ENCODE measurements at places on chromosomes 6 and 20.

GRCh38 chr20:18164356-18164755 lies 26.7 kb downstream of the KAT14 start:
- DNase-seq = no peak

GRCh38 chr20:31859266-31859997 lies 10.9 kb downstream of the DUSP15 start:
- DNase-seq = no peak

DNA sequence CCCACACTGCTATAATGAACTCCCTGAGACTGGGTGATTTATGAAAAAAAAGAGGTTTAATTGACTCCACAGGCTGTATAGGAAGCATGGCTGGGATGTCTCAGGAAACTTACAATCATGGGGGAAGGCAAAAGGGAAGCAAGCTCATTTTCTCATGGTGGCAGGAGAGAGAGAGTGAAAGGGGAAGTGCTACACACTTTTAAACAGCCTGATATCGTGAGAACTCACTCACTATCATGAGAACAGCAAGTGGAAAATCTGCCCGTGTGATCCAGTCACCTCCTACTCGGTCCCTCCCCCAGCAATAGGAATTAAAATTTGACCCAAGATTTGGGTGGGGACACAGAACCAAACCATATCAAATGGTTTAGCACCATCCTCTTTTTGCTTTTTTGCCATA lies 116.6 kb upstream of the CEP162 start:
- DNase-seq = no peak

GRCh38 chr6:22583927-22584326 lies 14.6 kb downstream of the HDGFL1 start:
- DNase-seq = no peak

GRCh38 chr6:23348185-23348584 lies 777.8 kb upstream of the NRSN1 start:
- DNase-seq = no peak

GRCh38 chr6:9250852-9251251 lies 815.5 kb upstream of the SLC35B3 start:
- peak; percentile 27 for DNase-seq

DNA sequence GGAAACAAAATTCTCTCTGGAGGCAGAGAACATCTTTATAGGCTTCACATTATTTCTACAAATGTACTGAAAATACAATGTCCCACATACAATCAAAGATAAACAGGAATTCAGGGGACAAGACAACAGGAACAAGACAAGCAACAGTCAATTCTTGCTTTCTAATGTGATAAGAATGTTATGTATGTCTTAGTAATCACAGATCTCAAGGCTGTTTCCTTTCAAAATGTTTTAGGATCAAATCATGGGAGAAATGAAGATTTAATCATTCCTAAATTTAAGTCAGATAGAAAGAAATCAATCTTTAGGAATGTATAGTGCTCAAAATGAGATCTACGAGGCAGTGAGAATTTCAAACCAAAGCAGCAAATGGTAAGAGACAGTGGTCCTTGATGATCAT lies 32.1 kb downstream of the NEDD9 start:
- no peak for DNase-seq

GRCh38 chr20:17971300-17972013 lies 2.6 kb downstream of the MGME1 start:
- DNase-seq = peak; percentile 63

- no peak for DNase-seq
Measured at GRCh38 chr6:112389361-112389760, 42.2 kb downstream of the RFPL4B start.

GRCh38 chr6:132971676-132972075 lies 157.3 kb downstream of the RPS12 start:
- no peak for DNase-seq

DNA sequence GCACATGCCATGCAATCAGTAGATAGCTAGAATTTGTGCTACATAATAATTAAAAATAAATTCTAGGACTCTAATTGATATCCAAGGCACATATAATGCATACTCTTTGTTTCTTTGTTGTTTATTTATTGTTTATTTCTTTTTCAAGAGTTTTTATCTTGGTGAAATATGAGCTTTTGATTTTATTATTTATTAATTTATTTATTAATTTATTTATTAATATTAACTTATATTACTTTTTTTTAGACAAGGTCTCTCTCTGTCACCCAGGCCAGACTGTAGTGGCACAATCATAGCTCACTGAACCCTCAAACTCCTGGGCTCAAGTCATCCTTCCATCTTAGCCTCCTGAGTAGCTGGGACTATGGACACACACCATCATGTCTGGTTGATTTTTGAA lies 519.9 kb downstream of the HAO1 start:
- no peak for DNase-seq

DNA sequence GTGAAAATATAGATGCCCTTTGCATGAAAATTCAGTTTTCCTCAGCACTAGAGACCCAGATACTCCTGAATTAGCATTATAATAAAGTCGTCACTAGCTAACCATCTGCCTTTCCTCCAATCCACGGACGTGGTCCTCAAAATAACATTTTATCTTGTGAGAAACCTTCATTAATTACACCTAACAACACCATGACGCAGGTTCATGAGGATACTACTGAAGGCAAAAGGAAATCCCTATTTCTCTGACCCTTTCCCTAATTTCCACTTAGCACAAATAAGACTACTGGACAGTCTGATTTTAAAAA lies 1.3 kb upstream of the PNISR start:
- DNase-seq = no peak

- no peak for DNase-seq
Measured at GRCh38 chr6:170402318-170403040, 95.9 kb downstream of the FAM120B start.

GRCh38 chr6:126380072-126380583 lies 40.2 kb downstream of the CENPW start:
- DNase-seq = no peak

- no peak for DNase-seq
Measured at GRCh38 chr6:76134651-76135050, 62.2 kb upstream of the IMPG1 start.

DNA sequence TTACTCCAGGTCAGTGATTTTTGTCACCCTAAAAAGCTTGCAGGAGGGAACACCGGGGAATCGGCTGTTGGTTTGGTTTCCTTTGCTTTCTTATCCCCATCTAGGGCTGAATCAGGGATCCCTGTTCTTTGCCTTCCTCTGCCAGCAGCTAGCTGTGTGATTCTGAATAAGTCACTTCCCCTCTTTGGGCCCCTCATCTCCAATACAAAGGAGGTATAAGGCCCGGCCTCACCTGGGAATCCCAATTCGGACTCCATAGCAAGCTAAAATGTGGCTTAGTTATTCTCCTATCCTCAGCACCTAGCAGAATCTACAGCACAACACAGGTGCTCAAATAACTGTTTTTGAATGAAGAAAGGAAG lies 18.5 kb upstream of the ARMC12 start:
- DNase-seq = no peak

DNA sequence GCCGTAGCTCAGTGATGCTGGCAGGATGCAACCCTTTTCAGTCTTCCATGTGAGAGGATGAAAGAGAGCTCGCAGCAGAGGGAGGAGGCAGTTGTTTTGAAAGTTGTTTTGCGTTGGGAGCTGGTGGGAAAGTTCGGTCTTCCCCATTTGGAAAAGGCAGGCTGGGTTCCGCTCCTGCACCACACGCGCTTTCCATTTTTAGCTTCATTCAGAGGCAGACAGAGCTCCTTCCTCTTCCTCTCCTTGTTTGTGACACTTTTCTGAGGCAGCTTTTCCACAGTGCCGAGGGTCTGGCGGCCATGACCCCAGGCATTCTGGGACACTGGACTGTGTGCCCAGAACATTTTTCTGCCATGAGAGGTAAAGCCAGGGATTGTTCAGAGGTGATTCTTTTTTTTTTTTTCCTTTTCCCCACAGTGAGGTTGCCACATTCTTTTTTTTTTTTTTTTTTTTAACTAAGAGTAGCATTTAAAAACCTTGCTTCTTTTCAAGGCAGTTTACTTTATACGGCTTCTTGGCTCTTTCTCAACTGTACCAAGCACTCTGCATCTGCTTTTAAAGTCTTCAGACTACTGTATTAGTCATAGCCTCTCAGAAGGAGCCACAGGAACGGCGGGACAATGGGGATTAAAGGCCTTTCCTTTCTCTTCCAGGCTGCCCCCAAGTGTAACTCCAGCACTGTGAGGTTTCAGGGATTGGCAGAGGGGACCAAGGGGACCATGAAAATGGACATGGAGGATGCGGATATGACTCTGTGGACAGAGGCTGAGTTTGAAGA lies 1.6 kb downstream of the PRDM1 start:
- no peak for DNase-seq

DNA sequence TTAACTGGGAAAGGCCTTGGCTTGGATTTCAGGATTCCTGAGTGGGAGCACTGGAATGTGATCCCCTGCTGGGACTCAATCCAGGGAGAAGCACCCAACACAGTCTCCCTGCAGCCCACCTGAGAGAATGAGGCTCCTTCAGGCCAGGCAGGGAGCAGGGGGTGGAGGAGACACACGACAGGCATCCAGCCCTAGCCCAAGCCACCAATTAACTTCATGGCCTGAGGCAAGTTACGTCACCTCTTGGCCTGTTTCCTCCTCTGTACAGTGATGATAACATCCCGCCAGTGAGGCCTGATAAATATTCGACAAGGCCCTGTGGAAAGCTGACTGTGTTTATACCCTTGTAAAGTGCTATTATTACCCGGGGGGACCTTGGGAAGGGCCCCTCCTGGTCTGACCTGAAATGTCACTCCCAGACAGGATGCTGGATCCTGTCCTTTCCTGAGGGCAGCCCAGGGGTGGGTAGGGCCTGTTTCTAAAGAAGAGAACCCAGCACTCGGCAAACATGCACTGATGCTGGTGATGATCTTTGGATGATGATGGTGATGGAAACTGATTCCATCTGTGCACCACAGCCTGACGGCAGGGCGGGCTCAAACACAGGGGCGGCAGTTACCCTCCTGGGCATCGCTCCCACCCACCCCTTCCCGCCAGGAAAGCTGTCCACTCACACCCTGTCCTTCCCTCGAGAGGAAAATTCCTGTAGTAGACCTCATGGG lies 12.4 kb downstream of the FRS3 start:
- DNase-seq = no peak

DNA sequence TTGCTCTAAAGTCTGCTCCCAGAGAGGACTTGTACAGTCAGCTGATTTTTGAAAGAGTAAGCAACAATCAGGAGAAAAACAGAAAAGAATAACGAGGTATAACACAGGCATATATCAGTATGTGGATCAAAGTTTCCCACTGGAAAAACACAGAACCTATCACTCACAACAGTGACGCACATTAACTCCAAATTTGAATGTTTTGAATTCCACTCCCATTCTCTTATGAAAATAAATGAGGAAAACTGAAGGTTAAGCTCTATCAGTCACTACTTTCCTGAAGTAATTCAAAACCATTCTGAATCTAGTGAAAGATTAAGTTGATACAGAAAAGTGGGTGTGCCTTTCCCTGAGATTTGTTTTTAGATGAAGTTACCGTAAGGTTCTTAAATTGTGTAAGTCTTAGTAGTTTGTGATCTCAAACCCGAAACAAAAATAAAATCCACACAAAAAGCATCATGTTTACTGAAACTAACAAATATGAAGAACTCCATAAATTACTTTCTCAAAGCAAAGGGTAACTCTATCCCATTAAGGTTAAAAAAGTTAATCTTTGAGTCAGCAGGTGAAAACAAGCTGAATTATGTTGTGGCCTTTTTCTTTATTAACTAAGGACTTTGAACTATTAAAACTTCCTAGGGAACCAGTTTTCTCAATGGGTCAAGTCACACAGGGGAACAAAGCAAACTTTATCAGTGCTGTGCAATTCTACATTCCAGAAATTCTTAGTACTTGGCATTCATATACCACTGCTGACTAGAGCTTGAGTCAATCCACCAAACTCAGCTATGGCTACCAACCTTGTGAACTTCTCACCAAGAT lies 115.7 kb downstream of the OGFRL1 start:
- peak; percentile 65 for DNase-seq

GRCh38 chr20:47057661-47058060 lies 163.0 kb downstream of the EYA2 start:
- DNase-seq = no peak

GRCh38 chr6:1738558-1739081 lies 128.9 kb downstream of the FOXC1 start:
- no peak for DNase-seq

DNA sequence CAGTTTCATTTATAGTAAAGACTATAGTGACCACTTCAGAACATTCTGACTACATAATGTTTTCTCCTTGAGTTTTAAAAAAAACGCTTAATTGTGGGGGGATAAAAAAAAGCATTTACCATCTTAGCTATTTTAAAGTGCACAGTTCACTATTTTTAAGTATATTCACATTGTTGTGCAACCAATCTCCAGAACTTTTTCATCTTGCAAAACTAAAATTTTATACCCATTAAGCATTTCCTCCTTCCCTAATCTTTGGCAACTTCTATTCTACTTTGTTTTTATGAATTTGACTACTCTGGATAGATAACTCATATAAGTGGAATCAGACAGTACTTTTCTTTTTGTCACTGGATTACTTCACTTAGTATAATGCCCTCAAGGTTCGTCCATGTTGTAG lies 62.3 kb downstream of the FKBP5 start:
- no peak for DNase-seq

DNA sequence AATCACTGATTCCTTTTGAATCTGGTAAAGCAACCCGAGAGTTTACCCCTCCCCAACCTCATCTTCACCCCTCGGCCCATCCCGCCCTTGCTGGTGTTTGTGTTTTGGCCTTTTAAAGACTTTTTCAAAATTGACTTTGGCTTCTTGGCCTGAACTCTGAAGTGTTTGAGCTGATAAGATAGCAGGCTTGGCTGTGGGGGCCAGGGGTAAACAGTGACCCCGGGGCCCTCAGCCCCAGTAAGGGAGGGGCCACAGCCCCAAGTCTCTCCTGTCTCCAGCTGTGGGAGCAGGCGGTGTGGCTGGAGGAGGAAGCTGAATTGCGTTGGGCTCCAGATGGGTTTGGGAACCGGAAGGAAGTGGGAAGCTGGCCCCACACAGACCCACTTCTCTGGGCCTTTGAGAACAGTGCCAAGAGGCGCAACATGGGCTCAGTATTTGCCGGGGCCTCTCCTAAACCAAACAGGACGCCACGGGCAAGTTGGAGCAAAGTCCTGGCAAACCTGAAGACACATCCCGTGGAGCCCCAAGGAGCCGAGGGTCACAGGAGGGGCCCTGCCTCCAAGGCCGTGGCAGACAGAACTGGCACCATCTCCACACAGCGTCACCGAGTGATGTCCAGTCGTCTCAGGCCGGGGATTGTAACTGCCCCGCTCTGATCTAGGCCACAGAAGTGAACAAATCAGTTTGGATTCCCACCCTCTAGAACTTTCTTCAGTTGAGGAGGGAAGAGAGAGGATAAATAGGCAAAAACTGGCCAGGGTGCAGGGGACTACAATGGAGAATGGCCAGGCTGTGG lies 54.3 kb upstream of the PTPN1 start:
- DNase-seq = no peak
